Ovary (tissue), 10 donors: ENCODE measurements at places on chromosomes 3 and 15. TPM values are rescaled to one million over a fixed set of nuclear protein-coding genes. Genes with fewer than 3 reads are reported as not detected.

GRCh38 chr3:9167222-9167621 is 82.2 kb downstream of the SRGAP3 start:
- H3K36me3 ChIP-seq = no peaks in the 10 kb centered on the region
- no peak overlapping the region for H3K27ac ChIP-seq
- H3K27me3 ChIP-seq = no peaks in the 10 kb centered on the region
- no peak overlapping the region for H3K4me3 ChIP-seq

GRCh38 chr3:53194210-53195065 is 33.4 kb downstream of the PRKCD start:
- peaks cover 12% of the 10 kb centered on the region for H3K4me1 ChIP-seq
- DNase-seq = peak; percentile 55
- no peaks in the 10 kb centered on the region for H3K36me3 ChIP-seq

GRCh38 chr15:76663529-76663928 is 241.6 kb downstream of the SCAPER start:
- no peak overlapping the region for H3K27ac ChIP-seq
- H3K27me3 ChIP-seq = no peaks in the 10 kb centered on the region
- H3K4me1 ChIP-seq = no peaks in the 10 kb centered on the region
- no peaks in the 10 kb centered on the region for H3K36me3 ChIP-seq

Gene FANCD2OS
- total RNA-seq = not detected

DNA sequence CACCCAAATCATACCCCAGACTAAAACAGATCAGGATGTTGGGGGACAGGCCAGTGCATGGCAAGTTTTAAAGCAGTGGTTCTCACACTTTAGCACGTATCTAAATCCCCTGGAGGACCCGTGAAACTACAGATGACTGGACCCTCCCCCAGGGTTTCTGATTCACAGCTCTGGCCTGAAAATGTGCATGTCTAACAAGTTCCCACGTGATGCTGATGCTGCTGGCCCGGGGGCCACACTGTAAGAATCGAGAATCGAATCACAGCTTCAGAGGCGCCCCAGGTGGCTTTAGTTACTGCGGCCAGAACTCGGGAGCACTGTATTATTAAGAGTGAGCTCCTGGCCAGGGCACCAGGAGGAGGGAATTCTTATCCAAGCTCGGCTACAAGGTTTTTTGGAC is 11.6 kb downstream of the ADAMTS17 start:
- no peak overlapping the region for H3K4me3 ChIP-seq
- no peak for DNase-seq
- no peak overlapping the region for H3K27ac ChIP-seq

DNA sequence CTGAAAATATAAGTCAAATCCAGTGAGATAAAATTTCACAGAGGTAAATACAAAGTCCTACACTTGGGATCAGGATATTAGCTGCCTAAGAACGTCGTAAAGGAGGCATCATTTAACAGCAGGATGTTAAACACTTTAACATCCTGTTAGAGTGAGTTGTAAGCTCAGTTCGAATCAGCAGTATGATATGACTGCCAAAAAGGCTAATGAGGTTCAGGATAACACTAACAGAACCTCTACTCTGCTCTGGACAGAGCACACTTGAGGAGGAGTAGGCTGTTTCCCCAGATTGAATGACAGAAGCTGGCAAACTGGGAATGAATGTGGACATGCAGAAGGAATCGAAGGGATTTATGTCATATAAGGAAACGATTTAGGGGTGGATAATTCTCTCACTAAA is 227.1 kb upstream of the CD96 start:
- no peak for DNase-seq
- no peaks in the 10 kb centered on the region for H3K4me1 ChIP-seq
- H3K27me3 ChIP-seq = no peaks in the 10 kb centered on the region
- H3K27ac ChIP-seq = no peak overlapping the region
- H3K36me3 ChIP-seq = no peaks in the 10 kb centered on the region
- H3K4me3 ChIP-seq = no peak overlapping the region

Gene CHRM5
- 0.08 TPM for total RNA-seq

- no peaks in the 10 kb centered on the region for H3K36me3 ChIP-seq
- H3K4me3 ChIP-seq = no peak overlapping the region
- H3K4me1 ChIP-seq = no peaks in the 10 kb centered on the region
- no peak for DNase-seq
- H3K27ac ChIP-seq = no peak overlapping the region
- H3K27me3 ChIP-seq = no peaks in the 10 kb centered on the region
These were observed 53.4 kb downstream of the LARS2 start for GRCh38 chr3:45441584-45442310.

- H3K27ac ChIP-seq = no peak overlapping the region
- no peaks in the 10 kb centered on the region for H3K4me1 ChIP-seq
- H3K27me3 ChIP-seq = no peaks in the 10 kb centered on the region
- no peak overlapping the region for H3K4me3 ChIP-seq
- H3K36me3 ChIP-seq = no peaks in the 10 kb centered on the region
- no peak for DNase-seq
These were observed 76.9 kb downstream of the RPN1 start for GRCh38 chr3:128573707-128574162.

GRCh38 chr15:80561500-80561899 is 133.6 kb upstream of the ABHD17C start:
- no peak overlapping the region for H3K27ac ChIP-seq
- H3K4me3 ChIP-seq = no peak overlapping the region
- no peak for DNase-seq
- no peaks in the 10 kb centered on the region for H3K36me3 ChIP-seq
- H3K27me3 ChIP-seq = no peaks in the 10 kb centered on the region

- H3K27me3 ChIP-seq = no peaks in the 10 kb centered on the region
- no peak overlapping the region for H3K27ac ChIP-seq
- no peaks in the 10 kb centered on the region for H3K4me1 ChIP-seq
These were observed 30.2 kb upstream of the OR5K4 start for GRCh38 chr3:98323425-98323824.

DNA sequence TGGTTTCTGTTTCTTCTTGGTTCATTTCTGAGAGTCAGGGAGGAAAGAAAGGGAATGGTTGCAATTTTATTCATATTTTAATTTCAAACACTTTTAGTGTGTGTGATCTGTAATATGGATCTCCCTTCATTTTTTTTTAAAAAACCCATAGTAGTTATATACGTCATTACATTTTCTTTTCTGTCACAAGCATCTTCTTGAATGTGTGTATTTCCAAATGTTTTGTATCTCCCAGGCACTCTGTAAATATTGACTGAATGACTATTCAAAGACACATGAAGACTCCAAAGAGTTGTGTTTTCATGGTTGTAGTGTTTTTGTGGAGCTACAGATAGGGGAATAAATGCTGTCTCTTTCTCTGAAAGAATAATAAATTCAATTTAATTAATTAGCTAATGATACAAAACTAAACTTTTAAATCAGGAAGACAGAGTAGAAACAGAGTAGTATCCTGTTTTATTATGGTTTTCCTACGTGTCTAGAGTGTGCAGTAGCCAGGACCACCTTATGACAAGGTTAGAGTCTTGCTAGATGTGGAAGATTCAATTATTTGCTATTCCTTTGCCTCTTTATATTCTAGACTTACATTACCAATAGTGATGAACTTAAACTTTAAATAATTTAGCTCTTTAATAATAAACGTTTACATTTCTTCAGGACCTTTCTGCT is 35.5 kb downstream of the NECTIN3 start:
- no peak for DNase-seq
- H3K4me1 ChIP-seq = no peaks in the 10 kb centered on the region
- H3K27ac ChIP-seq = no peak overlapping the region
- no peaks in the 10 kb centered on the region for H3K27me3 ChIP-seq
- no peak overlapping the region for H3K4me3 ChIP-seq

DNA sequence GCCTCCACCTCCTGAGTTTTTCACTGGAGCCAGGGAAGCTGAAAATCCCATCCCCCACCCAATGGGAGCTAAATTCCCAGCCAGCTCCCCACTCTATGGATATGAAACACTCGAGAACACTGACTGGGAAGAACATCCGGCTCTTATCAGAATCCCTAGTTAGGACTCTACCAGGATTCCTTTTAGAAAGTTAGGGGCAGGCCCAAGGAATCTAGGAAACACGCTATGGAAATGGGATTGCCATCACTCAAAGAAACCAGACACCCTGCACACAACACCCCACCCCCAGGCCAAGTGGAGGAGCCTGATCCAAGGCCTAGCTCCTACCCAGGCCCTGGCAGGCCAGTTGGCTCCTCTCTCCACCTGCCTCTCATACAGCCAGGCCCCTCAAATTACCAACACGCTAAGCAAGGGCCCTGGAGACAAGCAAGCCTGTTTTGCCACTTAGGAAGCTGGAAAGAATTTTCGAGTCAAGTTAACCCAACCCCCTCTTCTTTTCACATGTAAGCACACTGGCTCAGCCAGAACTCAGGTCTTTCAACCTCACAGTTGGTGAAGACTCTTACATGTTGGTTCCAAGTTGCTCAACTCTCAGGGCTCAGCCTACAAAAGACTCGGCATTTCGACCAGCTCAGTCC is 75.5 kb downstream of the RBPMS2 start:
- H3K4me3 ChIP-seq = no peak overlapping the region
- peak overlapping the region; percentile 73 for H3K27ac ChIP-seq
- no peaks in the 10 kb centered on the region for H3K27me3 ChIP-seq
- H3K4me1 ChIP-seq = peaks cover 41% of the 10 kb centered on the region
- no peak for DNase-seq
- no peaks in the 10 kb centered on the region for H3K36me3 ChIP-seq

Gene ARPP19
- total RNA-seq = 71.3 TPM

GRCh38 chr3:98243843-98244242 is 20.2 kb upstream of the OR5H6 start:
- H3K4me1 ChIP-seq = no peaks in the 10 kb centered on the region
- H3K27me3 ChIP-seq = no peaks in the 10 kb centered on the region
- H3K27ac ChIP-seq = no peak overlapping the region
- no peak overlapping the region for H3K4me3 ChIP-seq
- DNase-seq = no peak
- no peaks in the 10 kb centered on the region for H3K36me3 ChIP-seq

Gene CA12
- total RNA-seq = 5.5 TPM

DNA sequence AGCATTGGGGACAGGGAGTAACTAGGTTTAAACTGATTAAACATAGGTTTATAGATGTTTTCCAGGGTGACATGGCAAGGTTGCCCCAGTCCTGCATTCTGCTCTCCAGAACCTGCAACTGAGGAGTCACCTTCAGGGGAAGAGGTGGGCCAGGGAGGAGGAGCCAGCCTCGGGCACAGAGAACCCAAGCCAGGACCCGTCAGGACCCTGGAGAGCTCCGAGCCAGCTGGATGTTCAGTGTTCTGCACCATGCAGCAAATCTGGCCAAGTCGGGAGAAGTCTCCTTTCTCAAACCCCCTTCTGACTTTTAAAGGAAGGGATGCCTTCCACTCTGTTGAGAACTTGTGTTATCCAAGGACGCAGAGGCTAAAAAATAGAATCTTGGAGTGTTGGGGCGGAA is 62.1 kb upstream of the SLC6A11 start:
- H3K4me1 ChIP-seq = no peaks in the 10 kb centered on the region
- H3K4me3 ChIP-seq = no peak overlapping the region
- H3K27ac ChIP-seq = no peak overlapping the region
- no peaks in the 10 kb centered on the region for H3K27me3 ChIP-seq
- DNase-seq = peak; percentile 49
- H3K36me3 ChIP-seq = no peaks in the 10 kb centered on the region

- H3K27me3 ChIP-seq = no peaks in the 10 kb centered on the region
- H3K4me3 ChIP-seq = no peak overlapping the region
- no peak overlapping the region for H3K27ac ChIP-seq
- DNase-seq = no peak
- H3K36me3 ChIP-seq = no peaks in the 10 kb centered on the region
These were observed 51.4 kb downstream of the RYK start for GRCh38 chr3:134199240-134199639.

DNA sequence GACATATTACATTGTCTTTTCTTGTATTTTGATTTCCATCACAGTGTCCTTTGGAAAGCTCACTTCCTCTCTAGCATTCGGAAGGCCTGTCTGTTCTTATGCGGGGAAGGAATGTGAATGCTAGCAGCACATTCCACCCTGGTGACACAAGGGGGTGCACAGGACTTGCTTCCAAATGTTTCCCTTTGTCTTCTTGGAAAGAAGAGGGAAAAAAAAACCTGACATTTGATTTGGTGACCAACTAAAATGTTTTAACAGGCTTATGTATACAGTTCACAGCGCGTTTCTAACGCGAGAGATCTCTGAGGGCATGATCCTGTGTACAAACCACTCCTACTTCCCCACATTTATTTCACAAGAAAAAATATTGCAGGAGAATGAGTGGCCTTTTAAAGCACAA is 107.6 kb upstream of the FXR1 start:
- no peaks in the 10 kb centered on the region for H3K4me1 ChIP-seq
- H3K27ac ChIP-seq = no peak overlapping the region
- H3K36me3 ChIP-seq = no peaks in the 10 kb centered on the region
- H3K4me3 ChIP-seq = no peak overlapping the region
- H3K27me3 ChIP-seq = no peaks in the 10 kb centered on the region

GRCh38 chr15:61479613-61480012 is 250.5 kb upstream of the RORA start:
- DNase-seq = no peak
- H3K36me3 ChIP-seq = no peaks in the 10 kb centered on the region
- no peaks in the 10 kb centered on the region for H3K27me3 ChIP-seq
- H3K27ac ChIP-seq = no peak overlapping the region

DNA sequence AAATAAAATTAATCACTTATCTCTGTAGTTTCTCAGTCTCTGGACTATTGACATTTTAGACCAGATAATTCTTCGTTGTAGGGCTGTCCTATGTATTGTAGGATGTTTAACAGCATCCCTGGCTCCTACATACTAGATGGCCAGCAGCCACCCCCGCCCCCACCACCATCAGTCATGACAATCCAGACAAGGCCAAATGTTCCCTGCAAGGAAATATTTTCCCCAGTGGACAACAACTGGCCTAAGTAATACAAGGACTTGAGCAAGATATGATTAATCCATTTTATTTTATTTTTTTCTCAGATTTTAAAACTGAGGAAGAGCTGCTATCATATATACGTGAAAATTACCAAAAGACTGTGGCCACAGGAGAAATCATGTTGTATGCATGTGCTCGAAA is 23.8 kb downstream of the TICRR start:
- DNase-seq = no peak
- no peaks in the 10 kb centered on the region for H3K27me3 ChIP-seq
- no peak overlapping the region for H3K27ac ChIP-seq
- no peaks in the 10 kb centered on the region for H3K4me1 ChIP-seq
- no peak overlapping the region for H3K4me3 ChIP-seq

DNA sequence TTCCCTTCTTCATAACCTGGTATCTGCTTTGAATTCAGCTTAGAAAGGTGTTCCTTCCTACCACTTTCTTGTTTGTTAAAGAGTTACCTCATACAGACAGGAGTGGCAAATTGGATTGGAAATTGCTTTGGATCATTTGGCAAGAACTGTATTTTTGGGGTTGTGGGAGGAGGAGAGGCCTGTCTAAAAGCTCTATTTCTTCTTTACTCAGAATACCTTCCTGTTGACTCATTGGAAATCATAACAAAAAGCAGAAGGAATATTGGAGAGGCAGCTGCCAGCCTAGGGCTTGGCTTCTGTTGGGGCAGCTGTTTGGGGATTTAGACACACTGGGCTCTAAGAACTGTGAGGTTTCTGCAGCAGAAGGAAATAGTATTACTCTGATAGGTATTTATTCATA is 14.2 kb downstream of the IQGAP1 start:
- H3K27ac ChIP-seq = peak overlapping the region; percentile 73
- no peaks in the 10 kb centered on the region for H3K36me3 ChIP-seq
- H3K4me3 ChIP-seq = no peak overlapping the region
- no peaks in the 10 kb centered on the region for H3K27me3 ChIP-seq
- peaks cover 22% of the 10 kb centered on the region for H3K4me1 ChIP-seq
- DNase-seq = no peak

- H3K27me3 ChIP-seq = peaks cover 2% of the 10 kb centered on the region
- H3K4me3 ChIP-seq = no peak overlapping the region
- no peaks in the 10 kb centered on the region for H3K36me3 ChIP-seq
- no peak for DNase-seq
- no peaks in the 10 kb centered on the region for H3K4me1 ChIP-seq
- no peak overlapping the region for H3K27ac ChIP-seq
These were observed 27.4 kb downstream of the TCAIM start for GRCh38 chr3:44365952-44366351.
